T-helper 9 cell (primary cell): ENCODE measurements at places on chromosomes 4 and X.

- DNase-seq, result no peak
Measured at GRCh38 chrX:136059350-136059749, 74.1 kb downstream of the SLC9A6 start.

- DNase-seq, result no peak
Measured at GRCh38 chr4:8766610-8767009, 105.0 kb downstream of the HMX1 start.

DNA sequence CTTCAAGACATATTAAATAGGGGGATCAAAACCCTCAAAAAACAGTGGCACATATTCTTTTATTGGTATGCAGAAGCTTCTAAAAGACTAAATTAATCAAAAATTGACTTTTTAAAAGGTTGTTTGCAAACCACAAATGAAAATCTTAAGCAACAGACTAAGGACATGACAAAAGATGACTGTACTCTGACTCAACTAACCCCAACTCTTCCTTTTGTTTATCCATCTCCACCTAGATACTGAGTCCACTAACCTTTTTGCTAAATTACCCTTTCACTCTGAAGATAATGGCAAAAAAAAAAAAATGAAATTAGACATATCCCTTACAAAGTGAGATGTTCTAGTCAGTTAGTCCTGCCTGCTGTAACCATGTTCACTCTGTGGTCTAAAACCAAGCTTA is 91.6 kb upstream of the NLRP2B start:
- no peak for DNase-seq

GRCh38 chr4:156553659-156554058 is 417.9 kb downstream of the PDGFC start:
- DNase-seq, result no peak

- DNase-seq, result no peak
Measured at GRCh38 chrX:151773434-151773833, 38.9 kb downstream of the CNGA2 start.

DNA sequence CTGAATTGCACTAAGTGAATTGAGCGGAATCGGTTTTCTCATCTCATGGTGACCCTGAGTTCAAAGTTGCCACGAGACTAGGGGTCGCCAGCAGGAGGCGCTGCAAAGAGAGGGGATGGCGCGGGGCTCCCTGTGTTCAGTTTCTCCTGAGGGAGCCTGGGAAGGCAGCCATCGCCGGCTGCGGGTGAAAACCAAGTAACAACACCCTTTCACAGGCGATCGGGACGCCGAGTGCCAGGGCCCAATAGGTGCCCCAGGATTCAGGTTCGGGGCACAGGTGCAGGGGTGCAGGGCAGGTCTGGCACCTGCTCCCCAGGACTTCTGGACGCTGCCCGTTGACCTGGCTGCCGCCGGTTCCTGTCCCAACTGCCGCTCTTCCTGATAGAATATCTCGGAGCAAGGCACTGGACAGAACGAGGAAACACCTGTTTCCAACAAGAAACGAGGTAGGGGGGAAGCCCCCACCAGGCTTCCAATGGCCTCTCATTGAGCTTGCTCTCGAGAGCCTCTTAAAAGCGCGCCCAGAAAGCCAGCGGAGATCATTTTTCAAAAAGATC is 1.1 kb upstream of the FGF16 start:
- no peak for DNase-seq

DNA sequence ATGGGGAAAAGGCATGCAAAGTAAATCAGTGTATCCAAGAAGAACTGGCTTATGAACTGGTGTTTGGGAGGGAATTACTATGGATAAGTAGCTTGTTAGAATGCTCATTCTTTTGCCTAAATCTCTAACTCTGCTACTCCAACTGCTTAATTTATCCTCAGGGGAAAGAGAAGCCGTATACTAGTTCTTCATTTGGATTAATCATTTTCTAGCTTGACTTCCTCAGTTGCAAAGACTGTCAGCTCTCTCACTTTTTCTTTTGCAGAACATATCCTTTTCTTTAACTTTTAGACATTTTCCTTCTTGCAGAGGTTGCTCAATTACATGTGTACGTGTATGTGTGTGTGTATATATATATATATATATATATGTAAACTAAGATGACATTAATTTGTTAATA is 21.9 kb downstream of the GPRIN3 start:
- no peak for DNase-seq

GRCh38 chrX:64792598-64793337 is 183.5 kb downstream of the ZC4H2 start:
- no peak for DNase-seq

DNA sequence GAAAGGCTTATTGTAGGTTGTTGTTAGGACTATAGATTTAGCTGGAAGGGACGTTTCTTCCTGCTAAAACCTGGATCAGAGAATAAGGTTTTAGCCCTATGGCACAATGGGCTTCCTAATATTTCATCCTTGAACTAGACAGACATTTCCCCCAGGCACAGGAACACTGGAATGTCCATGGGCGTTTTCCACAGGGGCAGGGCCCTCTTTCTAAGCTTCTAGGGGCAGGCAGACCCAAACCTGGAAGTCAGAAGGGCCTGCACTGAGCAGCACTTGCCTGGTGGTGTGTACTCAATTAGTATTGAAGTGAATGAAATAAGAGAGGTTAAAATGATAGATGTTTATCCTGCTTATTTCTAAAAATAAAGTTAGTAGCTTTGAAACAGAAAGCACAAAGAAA is 41.1 kb downstream of the CASP6 start:
- no peak for DNase-seq

DNA sequence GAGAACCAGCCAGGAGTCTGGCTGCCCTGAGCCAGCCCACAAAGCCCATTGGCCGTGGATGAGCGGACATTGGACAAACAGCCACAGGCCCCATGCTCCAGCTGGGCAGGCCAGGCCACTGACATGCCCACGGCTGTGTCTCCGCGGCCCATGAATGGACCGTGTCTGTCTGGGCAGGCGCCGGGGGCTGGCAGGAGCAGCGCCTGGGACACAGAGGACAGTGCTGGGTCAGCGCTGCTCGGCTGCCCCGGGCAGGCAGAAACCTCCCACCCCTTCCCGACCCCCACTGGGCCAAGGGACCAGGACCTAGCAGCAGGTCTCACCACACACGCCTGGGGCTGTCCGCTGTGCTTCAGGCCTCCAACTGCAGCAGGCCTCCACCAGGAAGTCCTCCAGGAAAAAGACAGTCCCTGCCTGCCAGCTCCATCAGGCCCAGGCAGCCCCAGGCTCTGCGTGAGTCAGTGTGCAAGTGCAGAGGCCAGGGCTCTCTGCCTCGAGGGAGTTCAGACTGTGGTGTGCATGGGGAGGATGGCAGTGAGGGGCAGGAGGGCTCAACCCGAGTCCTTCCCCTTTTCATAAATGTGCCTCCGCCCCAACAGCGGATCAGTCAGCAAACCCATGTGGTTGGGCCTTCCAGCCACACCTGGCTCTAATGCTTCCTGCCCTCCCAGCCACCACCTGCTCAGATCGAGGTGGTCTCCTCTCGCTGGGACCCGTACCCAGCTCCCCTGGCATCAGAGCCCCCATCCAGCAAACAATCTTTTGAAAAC is 17.2 kb upstream of the FGFR3 start:
- DNase-seq, result no peak

DNA sequence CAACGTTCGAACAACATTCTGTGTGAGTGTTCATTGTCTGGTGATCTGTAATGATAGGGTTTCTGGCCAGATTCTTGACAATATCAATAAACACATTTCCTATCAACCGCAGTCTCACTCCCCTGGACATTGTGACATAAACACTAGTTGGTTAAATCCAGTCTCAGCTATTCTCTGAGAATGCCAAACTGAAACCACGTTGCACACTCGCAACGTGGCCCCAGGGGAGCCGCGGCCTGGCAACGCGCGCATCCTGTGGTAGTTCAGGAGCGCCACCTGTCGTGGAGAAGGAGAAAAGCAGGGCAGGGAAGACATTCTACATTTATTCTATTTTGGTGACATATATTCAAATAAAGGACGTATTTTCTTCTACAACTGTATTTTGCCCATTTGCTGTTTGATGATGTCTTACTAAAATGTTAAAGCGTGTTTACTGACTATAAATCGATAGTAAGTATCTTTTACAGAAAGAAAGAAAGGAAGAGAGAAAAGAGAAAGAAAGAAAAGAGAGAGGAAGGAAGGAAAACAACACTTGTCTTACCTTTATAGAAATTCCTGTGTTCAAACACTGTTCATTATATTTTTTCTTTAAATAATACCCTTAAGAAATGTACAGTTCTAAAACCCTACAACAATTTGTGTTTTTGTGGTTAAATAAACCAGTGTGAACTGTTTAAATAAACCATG is 738.3 kb upstream of the FRG1 start:
- DNase-seq, result no peak

DNA sequence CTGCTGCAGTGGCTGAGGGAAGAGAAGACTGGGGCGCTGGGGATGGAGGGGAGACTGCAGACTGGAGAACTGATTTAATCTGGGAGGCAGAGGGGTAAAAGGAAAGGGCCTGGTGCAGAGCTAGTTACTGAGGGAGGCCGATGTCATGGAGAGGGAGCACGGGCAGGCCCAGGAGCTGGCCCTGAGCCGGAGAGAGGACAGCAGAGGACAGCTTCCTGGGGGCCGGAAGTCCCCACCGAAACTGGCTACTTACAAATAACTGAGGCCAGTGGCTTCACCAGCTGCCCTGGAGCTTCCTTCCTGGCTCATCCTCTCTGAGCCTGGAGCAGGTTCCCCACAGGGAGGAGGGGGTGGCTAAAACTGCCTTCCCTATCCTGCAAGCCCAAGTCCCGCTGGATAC is 26.9 kb downstream of the NSG1 start:
- DNase-seq, result no peak

DNA sequence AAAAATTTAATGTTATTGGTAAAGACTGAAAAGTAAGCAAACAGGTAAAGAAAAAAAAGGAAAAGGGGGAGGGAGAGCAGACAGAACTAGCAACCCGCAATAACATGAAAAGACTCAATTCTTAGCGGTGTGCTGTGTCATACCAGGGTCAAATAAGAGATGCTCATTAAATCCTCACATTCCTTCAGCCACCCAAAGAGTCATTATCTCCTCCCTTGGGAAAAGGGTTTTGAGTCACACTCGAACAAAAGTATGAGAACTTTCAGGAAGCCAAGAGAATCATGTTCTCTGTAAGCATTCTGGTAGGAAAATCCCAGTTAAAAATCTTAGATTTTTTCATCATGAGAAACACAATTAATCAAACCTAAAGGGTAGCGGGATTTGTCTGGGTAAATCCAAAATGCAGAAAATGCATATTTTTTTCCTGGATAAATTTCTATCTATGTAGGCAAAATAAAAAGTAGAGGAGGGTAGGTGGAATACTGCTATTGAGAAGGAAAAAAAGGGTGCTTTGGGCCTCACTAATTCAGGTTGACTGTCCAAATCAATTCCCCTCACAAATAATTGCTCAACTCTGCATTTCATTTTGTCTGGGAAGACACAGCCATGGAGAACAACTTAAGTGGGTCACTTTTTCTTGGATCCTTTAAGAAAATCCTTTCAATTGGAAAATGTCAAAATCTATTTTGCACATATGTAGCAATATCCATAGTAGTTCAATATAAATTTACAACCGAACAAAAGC is 23.2 kb downstream of the TNIP3 start:
- DNase-seq, result no peak

- DNase-seq, result no peak
Measured at GRCh38 chr4:150119492-150119891, 41.2 kb downstream of the DCLK2 start.
